ENCODE measurements at places on chromosomes 2 and 18.

GRCh38 chr18:23648940-23649607, 13.6 kb downstream of the ANKRD29 start:
- no peak for DNase-seq

GRCh38 chr2:154189953-154190352, 318.2 kb downstream of the GALNT13 start:
- no peak for DNase-seq

DNA sequence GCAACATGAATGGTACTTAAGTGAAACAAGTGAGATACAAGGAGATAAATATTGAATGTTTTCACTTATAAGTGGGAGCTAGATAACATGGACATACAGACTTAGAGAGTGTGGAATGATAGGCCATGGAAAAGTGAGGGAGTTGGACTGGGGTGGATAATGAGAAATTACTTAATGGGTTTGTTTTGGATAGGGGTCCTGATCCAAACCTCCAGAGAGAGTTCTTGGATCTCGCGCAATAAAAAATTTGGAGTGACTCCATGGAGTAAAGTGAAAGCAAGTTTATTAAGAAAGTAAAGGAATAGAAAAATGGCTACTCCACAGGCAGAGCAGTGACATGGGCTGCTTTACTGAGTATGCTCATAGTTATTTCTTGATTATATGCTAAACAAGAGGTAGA, 508.9 kb downstream of the CNTNAP5 start:
- no peak for DNase-seq

- no peak for DNase-seq
These were observed 39.2 kb downstream of the FECH start for GRCh38 chr18:57547260-57547659.

DNA sequence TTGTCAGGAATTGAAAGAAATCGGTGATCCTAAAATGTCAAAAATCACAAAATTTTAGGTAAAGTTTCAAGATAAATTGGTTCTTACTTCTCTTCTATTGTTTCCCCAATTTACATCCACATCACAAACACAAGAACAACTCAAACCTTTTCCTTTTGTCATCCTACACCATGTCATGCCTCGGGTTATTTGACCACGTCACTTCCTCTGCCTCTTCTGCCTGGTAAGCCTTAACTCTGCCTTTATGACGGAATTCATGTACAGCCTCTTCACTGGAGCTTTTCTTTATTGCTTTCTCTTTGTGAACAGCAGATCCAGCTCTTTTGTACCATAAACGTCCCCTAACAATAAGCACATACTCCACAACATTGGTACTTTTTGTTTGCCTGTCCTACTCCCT, 258.0 kb downstream of the DPP10 start:
- DNase-seq: no peak

GRCh38 chr2:175931805-175932204, 70.3 kb downstream of the LNPK start:
- no peak for DNase-seq

DNA sequence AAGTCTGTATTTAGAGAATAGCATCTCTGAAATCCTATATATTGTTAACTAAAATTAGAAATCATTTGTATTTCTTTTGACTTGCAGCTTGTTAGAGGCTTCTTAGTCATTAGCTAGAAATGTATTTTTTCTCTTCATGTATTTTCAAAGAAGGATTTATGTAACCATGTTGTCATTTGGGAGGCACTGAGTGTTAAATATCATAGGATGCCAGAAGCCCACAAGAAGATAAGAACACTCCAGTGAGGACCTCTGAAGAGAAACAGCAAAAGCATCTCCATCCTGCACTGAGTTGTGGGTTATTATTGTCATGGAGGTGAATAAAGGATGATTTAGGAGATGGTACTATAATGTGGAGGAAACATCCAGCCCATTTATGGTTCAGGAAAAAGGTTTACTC, 93.5 kb downstream of the UBE2E3 start:
- no peak for DNase-seq

- no peak for DNase-seq
These were observed 949 bp downstream of the CDC42EP3 start for GRCh38 chr2:37670378-37671008.

DNA sequence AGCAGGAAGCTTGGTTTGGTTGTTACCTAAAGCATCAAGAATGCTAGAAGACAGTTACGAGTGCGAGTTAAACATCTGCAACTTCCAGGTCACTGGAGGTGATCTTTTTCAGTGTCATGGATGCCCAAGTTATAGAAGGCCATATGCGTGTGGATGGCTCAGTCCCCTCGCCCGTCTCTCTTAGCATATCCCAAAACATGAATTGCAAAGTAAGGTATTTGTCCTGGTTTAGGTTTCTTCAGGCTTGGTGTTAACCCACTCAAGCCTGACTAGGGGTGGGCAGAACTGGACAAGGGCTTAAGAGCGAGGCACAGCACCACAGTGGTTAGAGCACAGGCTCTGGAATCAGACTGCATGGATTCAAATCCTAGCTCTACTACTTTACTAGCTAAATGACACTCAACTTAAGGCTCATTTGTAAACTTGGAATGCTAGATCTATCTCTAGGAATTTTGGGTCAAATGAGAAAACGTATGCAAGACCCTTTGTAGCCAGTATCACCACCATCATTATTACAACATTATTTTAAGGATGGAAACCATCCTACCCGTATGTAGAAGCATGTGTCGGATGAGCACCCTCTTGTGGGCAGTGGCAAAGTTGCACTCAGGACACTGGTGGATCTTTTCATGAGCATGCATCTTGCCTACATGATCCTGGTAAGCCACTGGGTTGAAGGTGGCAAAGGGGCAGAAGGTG, 11.2 kb downstream of the ZNF142 start:
- DNase-seq: peak; percentile 88

Measured in activated CD4-positive, alpha-beta T cell treated with anti-CD3 and anti-CD28 coated beads, Interleukin-2, amount 10 ng/mL, durations not matched to agents 24 days and 14 days (primary cell).